ENCODE measurements at places on chromosomes 2 and 18. TPM values are rescaled to one million over a fixed set of nuclear protein-coding genes. Genes with fewer than 3 reads are reported as not detected.

- no peak for DNase-seq
These were observed 68.1 kb upstream of the ITPRID2 start for GRCh38 chr2:181823405-181823804.

GRCh38 chr2:160666154-160667060, 172.8 kb upstream of the RBMS1 start:
- peak; percentile 2 for DNase-seq

- DNase-seq, result peak; percentile 60
These were observed 79.8 kb upstream of the CYRIA start for GRCh38 chr2:16745466-16745865.

- no peak for DNase-seq
These were observed 50.4 kb upstream of the CTIF start for GRCh38 chr18:48488388-48488850.

DNA sequence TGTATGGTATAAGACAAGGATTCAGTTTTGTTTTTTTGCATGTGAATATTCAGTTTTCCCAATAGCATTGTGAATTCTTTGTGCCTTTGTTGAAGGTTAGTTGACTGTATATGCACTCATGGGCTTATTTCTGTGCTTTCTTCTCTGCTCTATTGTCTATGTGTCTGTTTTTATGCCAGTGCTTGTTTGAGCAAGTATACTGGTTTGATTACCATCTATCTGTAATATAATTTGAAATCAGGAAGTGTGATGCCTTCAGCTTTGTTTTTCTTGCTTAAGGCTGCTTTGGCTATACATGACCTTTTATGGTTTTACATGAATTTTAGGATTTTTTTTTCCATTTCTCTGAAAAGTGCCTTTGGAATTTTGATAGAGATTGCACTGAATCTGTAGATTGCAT, 23.5 kb downstream of the COLEC11 start:
- DNase-seq, result no peak

- no peak for DNase-seq
These were observed 83.4 kb upstream of the NARS1 start for GRCh38 chr18:57705011-57705410.

GRCh38 chr2:221485503-221485870, 86.6 kb downstream of the EPHA4 start:
- no peak for DNase-seq

DNA sequence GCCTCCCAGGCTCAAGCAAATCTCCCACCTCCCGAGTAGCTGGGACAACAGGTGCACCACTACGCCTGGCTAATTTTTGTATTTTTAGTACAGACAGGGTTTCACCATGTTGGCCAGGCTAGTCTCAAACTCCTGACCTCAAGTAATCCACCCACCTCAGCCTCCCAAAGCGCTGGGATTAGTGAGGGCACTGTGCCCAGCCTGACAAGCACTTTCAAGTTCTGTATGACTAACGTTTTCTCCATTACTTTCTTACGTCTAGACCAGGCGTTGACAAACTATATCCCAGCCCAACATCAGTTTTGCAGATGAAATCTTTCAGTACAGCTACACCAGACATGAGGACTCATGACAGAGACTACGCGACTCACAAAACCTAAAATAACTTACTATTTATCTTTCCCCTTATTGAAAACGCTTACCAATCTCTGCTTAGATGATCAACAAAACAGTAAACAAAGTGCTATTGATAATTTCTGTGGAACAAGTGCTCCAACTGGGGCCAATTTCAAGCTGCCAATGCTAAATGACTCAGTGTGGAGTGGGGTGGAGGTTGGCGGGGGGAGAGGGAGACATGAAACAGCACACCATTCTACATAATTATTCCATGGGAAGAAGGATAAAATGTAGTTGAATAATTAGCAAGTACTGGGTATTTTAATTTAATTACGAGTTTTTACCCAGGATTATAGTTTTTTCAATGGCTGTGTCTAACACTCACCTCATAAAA, 59.1 kb downstream of the SAP130 start:
- DNase-seq, result no peak

GRCh38 chr2:140502951-140503630, 1627.7 kb downstream of the LRP1B start:
- DNase-seq, result no peak

- DNase-seq, result no peak
These were observed 154.3 kb upstream of the FN1 start for GRCh38 chr2:215590010-215590745.

DNA sequence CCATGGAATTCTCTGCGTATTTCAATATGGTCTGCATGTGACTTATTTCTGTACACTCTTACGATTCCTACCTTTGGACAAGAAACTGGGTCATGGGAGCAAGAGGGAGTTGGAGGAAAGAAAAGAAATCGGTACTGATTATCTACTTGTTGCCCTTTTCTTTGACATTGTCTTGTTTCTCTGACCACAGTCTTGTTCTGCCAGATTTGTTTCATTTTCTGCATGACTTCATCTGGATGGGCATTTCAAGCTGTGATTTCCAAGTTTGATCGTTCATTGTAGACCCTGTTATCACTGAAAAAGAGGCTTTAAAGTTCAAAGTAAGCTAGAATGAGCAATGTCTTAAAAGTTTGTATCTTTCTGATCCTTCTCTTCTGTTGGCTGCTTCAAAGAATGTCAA, 2186.3 kb upstream of the CELF4 start:
- DNase-seq, result no peak

DNA sequence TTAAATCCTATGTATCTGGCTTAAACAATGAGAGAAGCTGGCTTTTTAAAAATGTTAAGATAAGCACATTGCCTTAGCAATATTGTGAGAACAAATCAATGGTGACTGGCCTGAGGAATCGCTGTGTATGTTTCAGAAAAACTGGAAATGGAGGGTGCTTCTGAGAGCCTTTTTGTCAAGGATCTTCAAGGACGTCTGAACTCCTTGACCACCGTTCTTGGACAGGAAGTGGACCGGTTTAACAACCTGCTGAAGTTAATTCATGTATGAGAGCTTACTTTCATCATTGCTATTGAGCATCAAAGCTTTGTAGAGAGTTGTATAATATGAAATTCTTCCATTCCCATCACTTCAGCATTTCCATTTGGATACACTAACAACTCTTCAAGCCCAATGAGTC, 72.6 kb downstream of the TRABD2A start:
- no peak for DNase-seq

DNA sequence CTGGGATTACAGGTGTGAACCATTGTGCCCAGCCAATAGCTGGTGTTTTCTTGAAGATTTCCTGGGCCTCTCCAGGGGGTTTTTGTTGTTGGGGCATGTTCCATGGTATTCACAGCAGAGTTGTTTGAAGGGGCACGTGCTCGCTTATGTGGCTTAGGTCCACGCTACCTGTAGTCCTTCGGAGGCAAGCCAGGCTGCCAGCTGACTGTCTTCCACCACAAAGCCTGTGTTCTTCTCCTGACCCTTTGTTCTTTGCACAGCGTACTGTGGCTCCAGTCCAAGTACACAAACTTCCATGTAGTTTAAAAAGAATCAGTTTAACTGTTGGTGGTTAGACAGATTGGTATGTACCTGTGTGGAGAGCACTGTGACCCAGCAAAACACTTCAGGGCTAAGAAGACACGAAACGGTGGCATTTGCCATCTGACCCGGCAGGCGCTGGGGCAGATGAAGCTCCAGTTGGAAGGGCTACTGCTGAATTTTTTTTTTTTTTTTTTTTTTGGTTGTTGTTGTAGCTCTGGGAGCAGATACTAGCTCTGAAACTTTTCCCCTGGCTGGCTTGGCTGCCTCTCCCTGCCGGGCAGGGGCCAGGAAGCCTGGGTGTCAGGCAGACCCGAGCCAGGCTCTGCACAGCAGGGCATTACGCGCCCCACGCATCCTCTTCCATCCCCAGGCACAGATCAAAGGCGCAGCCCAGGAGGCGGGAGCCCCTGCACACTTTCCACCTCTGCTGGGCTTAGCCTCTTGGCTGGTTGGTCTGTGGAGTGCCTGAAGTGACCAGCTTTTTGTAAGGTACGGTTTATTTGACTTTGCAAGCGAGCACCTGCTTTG, 5.7 kb downstream of the GREB1 start:
- DNase-seq, result no peak

The MOCOS gene
- total RNA-seq, result 0.22 TPM

The ITGA4 gene
- total RNA-seq, result 47.5 TPM

The DSC3 gene
- not detected for total RNA-seq

The TMEM169 gene
- 1.6 TPM for total RNA-seq

The KYNU gene
- total RNA-seq, result 0.14 TPM

The MARCO gene
- total RNA-seq, result not detected

The SDC1 gene
- total RNA-seq, result 0.16 TPM

The LTBP1 gene
- 0.67 TPM for total RNA-seq

The TTN gene
- total RNA-seq, result 6.6 TPM

The CXCR1 gene
- not detected for total RNA-seq

The ARHGEF4 gene
- 0.63 TPM for total RNA-seq

The C18orf54 gene
- 12.7 TPM for total RNA-seq
